ENCODE measurements at places on chromosomes 1 and 21.

DNA sequence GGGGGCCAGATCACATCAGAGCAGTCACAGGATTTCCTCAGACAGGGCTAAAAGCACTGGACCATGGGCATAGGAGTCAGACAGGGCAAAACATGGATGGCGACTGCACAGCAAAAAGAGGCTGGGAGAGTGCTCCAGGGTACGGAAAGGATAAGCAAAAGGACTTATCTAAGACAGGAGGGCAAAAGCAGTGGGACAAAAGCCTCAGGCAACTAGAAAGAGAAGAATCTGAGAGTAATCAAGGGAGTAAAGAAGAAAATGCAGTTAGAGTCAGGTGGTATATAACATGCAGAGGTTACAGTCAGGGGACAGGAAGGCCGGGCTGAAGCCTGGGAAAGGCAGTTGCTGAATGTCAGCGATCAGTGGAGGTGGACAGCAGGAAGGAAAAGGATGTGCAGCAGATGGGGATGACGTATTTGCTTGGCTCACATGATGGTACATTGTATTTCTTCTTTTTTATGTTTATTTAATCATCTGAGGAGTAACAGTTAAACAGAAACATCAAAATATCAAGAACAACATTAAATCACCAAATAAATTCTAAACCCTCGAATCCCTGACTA is 63.1 kb upstream of the CNN3 start:
- no peak for DNase-seq

DNA sequence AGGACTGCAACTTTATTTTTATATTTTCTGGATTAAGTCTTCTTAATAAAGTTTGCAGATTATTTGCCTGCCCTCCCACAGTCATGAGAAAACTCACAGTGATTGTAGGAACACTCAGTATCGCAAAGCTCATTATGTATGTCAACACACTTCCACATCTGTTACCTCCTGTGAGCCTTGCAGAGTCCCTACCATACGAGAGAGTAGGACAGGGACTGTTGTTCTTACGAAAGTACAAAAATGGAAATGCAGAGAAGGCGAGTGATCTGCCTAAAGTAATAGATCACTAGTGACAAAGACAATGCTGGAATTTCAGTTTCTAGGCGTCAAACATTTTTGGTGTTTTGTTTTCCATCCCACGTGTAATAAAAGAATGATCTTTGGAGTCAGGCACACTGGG is 131.7 kb downstream of the SYT2 start:
- DNase-seq, result no peak

DNA sequence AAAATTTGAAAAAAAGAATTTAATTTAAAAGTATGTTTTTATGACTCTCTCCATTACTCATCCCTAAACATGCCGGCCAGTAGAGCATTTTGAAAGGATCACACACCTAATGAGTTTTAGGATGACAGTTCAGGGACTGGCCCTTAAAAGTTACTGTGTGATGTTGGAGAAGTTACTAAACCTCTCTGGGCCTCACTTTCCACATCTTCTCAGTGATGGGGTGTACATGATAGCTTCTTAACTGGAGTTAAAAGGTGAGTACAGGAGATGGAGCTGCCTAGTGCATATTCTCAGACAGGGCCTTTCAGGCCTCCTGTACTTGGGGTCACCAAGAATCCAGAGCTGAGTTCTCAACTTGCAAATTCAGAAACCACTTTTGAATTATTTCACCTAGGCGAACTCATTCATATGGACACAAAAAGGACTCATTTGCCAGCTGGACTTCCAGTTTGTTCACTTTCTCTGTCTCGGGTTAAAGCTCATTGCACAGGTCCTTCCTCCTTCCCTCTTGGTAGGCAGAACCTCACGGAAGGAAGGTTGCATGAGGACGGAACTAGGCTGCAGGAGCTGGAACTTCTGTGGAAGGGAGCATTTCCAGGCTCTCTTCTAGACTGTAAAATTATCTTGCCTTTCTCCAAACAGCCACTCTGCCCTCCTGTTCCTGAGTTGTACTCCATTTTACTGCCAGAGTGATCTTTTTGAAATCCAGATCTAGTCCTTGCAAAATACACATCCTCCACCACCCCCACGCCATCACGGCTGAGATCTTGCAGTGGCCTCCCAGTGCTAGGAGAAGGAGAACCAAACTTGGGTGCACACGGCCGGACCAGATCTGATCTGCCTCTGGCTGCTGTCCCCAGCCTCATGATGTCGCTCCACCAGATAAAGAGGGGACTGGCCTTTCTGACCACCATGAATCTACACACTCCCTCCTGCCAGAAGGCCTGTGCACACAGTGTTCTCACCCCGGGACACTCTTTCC is 4.3 kb upstream of the SLC30A1 start:
- no peak for DNase-seq

GRCh38 chr1:98749152-98749756 is 87.7 kb downstream of the SNX7 start:
- no peak for DNase-seq

- peak; percentile 21 for DNase-seq
Measured at GRCh38 chr1:226547754-226548191, 791 bp upstream of the STUM start.

- no peak for DNase-seq
Measured at GRCh38 chr1:1099506-1100183, 16.2 kb downstream of the C1orf159 start.

GRCh38 chr21:41121785-41122415 is 46.1 kb upstream of the BACE2 start:
- DNase-seq, result peak; percentile 52

GRCh38 chr1:172719694-172720138 is 60.8 kb downstream of the FASLG start:
- no peak for DNase-seq

GRCh38 chr1:239725933-239726332 is 339.6 kb downstream of the CHRM3 start:
- no peak for DNase-seq

- DNase-seq, result no peak
Measured at GRCh38 chr21:31193761-31194160, 150.3 kb downstream of the TIAM1 start.

DNA sequence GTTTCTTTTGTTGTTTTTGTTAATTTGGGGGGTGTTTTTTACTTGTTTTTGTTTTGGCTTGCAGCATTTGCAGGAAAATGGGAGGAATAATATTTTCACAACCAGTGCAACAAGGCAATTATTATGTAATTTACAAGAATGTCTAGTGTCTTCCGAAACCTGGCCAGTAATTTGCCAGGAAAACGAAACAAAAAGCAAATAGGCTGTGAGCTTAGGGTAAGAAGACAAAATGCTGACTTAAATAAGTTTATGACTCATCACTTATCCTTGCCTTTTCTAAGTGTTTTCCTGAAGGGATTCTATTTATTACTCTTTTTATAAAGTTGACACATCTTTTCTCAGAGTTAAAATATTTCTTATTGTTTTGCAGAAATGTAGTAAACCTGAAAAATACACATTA is 49.8 kb downstream of the KCNT2 start:
- no peak for DNase-seq

DNA sequence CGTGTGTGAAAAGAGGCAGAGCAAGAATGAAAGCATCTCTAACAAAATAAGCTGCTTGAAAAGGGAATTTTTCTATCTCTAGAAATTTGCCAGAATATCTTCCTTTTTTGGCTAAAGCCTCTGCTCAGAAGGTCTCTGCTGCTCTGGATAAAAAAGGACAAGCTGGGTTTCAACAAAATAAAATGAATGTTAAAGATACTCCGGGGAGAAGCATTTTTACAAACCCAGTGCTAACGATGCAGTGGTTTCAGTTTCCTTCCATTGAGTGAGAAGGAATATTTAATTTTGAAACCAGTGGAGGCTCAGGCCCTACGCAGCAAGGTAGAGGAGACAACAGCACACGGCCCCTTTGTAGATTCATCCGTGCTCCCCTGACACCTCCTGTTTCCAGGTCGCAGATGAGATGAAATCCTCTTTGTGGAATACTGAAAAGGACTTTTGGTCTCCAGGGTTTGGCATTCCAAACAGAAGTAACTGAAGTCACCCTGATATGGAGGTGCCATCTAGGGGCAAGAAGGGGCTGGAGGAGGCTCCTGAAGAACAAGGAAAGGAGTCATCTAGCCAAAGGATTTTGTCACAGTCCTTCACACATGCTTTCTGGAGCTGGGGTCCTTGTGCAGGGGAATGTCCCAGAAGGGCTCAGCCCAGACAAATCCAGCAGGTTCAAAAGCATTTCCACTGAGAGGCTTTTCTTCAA is 65.7 kb upstream of the SYT6 start:
- no peak for DNase-seq

DNA sequence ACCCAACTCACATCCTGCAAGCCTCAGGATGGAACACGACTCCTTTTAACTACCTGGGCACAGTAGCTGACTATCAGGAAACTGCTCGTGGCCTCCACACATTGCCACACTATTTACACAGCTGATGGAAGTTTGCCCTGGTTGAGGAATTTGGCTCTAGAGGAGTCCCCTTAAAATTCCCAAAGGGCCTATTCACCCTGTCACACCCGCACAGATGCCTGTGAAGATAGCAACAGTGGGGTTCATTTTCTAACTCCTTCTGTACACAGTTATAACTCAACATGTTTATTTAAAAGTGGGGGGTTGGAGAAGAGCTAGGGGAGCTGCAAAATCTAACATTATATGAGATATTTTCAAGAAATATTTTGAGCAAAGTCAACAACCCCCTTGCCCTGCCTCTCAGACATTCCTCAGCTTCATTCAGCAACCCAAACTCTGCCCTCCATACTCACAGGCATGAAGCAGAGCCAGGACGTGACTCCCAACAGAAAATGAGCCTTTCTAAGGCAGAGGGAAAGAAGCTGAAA is 35.8 kb upstream of the CCN1 start:
- DNase-seq, result no peak

DNA sequence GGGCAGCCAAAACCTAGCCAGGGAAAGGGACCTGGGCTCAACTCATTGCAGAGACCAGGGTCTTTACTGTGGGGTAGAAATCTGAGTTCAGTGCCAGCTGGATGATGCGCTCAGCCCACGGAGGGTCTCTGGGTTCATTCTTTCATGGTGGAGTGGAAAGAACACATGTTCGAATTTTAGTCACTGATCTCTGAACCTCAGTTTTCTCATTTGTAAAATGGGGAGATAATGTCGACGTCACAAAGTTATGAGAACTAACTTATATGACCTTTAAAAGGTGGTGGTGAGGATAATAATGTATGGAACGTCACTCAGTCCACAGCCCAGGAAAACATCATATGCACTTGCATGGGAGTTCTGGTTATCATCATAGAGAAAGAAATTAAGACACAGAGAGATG is 1.2 kb upstream of the TAL1 start:
- no peak for DNase-seq

DNA sequence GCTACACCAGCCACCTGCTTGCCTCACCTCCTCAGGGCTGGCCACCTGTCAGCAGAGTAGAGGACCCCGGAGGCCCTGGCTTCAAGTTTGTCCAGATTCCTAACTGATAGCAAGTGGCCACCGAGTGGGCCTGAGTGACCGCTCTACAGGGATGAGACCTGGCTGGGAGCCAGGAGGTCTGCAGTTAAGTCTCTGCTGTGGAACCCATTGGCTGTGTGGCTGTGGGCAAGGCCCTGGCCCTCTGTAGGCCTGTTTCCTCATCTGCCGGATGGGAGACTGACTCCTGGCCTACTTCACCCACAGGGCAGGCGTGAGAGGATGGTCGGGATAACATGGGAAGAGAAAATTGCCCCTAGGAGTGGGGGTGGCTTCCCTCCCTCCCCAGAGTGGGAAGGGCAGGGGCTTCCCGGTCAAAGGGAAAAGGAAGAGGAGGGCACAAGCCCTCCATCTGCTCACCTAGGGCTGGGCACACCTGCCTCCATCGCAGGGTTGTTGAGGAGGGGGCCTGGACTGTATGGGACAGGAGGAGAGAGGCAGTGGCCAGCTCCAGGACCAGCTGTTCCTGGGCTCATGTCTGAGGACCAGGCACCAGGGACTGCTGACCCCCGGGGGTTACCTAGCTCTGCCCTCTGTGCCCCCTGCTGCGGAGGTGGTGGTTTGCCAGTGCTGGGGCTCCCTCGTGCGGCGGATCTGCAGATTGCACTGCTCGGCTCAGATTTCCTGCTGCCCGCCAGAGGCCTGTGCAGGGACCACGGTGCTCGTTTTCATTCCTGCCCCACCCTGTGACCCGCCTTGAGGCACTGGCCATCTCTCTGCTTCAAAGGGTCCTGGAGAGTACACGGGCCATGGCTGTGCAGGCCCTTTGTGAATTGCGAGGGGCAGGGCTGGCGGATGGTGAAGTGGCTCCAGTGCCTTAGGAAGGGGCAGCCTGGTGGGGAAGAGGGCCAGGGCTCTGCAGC is 9.1 kb upstream of the MTFR1L start:
- no peak for DNase-seq

- no peak for DNase-seq
Measured at GRCh38 chr1:246742396-246742795, 18.2 kb downstream of the SCCPDH start.

DNA sequence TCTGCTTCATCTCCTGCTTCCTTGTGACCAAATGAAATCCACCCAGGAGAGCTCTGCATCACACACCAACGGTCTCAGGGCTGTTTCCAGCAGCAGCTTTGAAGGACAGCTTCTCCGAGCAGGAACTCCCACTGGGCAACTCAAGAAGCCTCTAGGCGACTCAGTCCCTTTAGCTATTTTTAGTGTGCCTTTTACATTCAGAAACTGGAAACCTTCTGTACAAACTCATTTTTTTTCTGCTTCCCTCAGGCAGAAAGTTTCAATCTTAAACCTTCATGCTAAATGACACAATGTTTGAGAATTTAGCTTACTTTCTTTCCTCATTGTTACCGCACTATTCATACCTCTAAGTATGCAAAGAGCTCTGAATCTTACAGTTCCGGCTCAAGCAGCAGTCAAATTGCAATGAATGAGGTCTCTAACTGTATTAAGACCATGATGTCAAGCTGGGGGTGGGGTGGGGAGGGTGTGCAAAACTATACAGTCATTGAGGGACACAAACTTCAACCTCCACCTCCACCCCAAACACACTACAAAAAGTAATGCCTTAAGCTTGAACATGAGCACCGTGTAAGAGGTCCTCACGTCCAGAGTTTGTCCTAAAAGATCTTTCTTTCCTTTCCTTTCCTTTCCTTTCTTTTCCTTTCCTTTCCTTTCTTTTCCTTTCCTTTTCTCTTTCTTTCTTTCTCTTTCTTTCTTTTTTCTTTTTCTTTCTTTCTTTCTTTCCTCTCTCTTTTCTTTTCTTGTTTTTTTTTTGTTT is 16.4 kb upstream of the TARBP1 start:
- no peak for DNase-seq

GRCh38 chr1:167454894-167455785 is 63.2 kb downstream of the CD247 start:
- DNase-seq, result no peak

DNA sequence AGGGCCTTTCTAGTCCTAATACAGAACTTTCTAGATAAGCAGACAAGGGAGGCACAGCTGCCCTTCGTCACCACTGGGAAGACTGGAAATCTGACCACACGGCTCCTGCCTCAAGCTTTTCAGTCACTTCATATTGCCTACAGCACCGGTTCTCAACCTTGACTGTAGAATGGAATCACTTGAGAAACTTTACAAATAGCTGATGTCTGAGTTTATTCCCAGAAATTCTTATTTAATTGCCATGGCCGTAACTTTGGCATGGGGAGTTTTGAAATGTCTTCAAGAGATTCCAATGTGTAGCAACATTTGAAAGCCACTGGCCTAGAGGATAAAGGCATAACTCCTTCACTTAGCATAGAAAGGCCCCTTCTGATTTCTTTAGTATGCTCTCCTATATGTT is 42.4 kb upstream of the STMN1 start:
- DNase-seq, result no peak

Measured in SW 1271 (cell line).